ENCODE measurements at places on chromosomes 3 and 15. TPM values are rescaled to one million over a fixed set of nuclear protein-coding genes. Genes with fewer than 3 reads are reported as not detected.
A peak's percentile ranks its signal among the peaks of the same experiment; 100 is the strongest.

GRCh38 chr3:36211652-36211999 lies 168.7 kb upstream of the STAC start:
- no peak for DNase-seq
- no peak overlapping the region for H3K4me3 ChIP-seq
- no peaks in the 10 kb centered on the region for H3K4me1 ChIP-seq
- no peaks in the 10 kb centered on the region for H3K36me3 ChIP-seq

Gene PTH1R
- 8.7 TPM for polyA plus RNA-seq

DNA sequence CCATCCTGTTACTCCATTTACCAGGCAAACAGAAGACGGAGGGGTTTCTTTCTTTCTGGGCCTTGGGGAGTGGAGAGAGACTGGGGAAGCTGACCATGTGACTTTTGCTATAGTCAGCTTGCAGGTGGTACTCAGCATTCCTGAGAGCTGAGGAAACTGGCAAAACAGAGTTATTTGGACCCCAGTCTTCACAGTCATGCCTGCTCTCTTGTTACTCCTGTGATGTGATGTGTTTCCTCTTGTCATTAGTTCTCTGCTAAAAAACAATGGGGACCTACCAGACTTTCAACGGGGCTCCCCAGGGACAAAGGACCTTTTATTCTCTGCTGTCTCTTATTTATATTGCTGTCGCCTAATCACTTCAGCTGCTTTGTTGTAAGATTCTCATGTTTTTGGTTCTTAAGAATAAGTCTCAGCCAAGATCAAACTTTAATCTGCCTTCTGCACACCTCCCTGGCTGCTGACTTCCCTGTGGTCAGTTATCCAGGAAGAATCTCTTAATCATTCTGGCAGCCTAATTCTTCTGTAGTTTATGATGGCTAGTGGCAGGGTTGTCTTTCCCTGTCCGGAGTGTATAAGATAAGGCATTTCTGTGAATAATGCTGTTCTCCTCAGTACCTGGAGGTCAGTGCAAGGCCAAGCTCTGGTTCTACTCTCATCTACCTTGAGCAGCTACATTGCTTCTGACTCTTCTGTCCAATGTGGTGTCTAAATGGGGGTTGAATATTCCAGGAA lies 8.8 kb downstream of the STARD9 start:
- H3K36me3 ChIP-seq: peaks cover 2% of the 10 kb centered on the region
- peaks cover 5% of the 10 kb centered on the region for H3K4me1 ChIP-seq
- DNase-seq: no peak
- no peak overlapping the region for H3K4me3 ChIP-seq
- H3K27ac ChIP-seq: peak overlapping the region; percentile 4

DNA sequence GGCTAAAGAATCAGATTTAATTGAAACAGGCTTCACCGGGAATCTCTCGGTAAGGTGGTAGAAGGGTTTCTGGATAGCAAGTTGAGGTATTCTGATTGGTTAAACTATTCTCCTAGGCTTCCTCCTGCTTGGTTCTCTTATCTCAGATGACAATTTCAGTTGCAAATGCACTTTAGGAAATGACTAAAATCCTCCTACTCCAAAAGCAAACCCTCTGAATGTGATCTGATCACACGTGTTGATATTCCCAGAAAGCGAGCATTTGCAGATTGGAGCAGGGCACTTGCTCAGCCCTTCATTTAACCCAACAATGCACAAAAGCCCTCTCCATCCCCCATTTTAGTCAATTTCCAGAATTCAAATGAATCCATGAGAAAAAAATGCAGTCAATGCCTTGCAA lies 55.6 kb upstream of the ICE2 start:
- no peaks in the 10 kb centered on the region for H3K36me3 ChIP-seq
- no peak overlapping the region for H3K27ac ChIP-seq
- DNase-seq: no peak
- H3K4me3 ChIP-seq: no peak overlapping the region

- H3K27ac ChIP-seq: no peak overlapping the region
- no peak for DNase-seq
- no peaks in the 10 kb centered on the region for H3K36me3 ChIP-seq
These were observed 25.9 kb downstream of the WNT7A start for GRCh38 chr3:13853978-13854296.

Gene NRROS
- polyA plus RNA-seq: 2.1 TPM

- DNase-seq: no peak
- no peaks in the 10 kb centered on the region for H3K36me3 ChIP-seq
- H3K27me3 ChIP-seq: no peaks in the 10 kb centered on the region
- peak overlapping the region; percentile 98 for H3K4me3 ChIP-seq
- H3K27ac ChIP-seq: peak overlapping the region; percentile 99
These were observed 779 bp upstream of the CTNNB1 start for GRCh38 chr3:41198526-41198925.

- H3K4me3 ChIP-seq: no peak overlapping the region
- no peak for DNase-seq
- no peaks in the 10 kb centered on the region for H3K4me1 ChIP-seq
These were observed 444.5 kb downstream of the PLOD2 start for GRCh38 chr3:145716519-145716918.

DNA sequence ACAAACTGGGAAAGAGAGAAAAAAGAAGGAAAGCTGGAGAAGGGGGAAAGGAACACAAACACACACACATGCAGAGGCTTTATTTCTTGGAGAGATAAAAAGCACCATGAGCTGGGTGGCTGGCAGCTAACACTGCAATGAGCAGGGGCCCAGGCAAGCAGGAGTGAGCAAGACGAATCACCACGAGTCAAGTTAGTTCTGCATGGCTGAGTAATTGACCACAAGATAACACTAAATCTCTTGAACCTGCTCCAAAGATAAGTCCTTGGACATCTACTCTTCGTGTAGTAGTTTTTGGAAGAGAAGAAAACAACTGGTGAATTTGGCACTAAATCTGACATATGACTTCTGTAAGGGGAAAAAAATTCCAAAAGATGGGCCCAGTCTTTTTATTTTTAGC lies 100.9 kb downstream of the MYO5A start:
- no peaks in the 10 kb centered on the region for H3K27me3 ChIP-seq
- H3K4me1 ChIP-seq: no peaks in the 10 kb centered on the region
- no peaks in the 10 kb centered on the region for H3K36me3 ChIP-seq
- H3K27ac ChIP-seq: no peak overlapping the region
- no peak for DNase-seq

GRCh38 chr15:71057581-71057980 lies 57.7 kb upstream of the THSD4 start:
- no peaks in the 10 kb centered on the region for H3K36me3 ChIP-seq
- H3K4me3 ChIP-seq: no peak overlapping the region
- H3K27me3 ChIP-seq: no peaks in the 10 kb centered on the region
- DNase-seq: no peak

GRCh38 chr3:171776411-171776810 lies 33.9 kb downstream of the PLD1 start:
- no peak overlapping the region for H3K27ac ChIP-seq
- no peaks in the 10 kb centered on the region for H3K36me3 ChIP-seq
- H3K27me3 ChIP-seq: no peaks in the 10 kb centered on the region
- DNase-seq: no peak
- no peak overlapping the region for H3K4me3 ChIP-seq

GRCh38 chr3:188673646-188674186 lies 498.1 kb upstream of the TPRG1 start:
- peak overlapping the region; percentile 42 for H3K27ac ChIP-seq
- H3K27me3 ChIP-seq: no peaks in the 10 kb centered on the region
- H3K4me1 ChIP-seq: peaks cover 5% of the 10 kb centered on the region
- H3K36me3 ChIP-seq: no peaks in the 10 kb centered on the region
- DNase-seq: no peak

Gene TNNC1
- polyA plus RNA-seq: 1.8 TPM

Gene GPR62
- polyA plus RNA-seq: 0.18 TPM

- H3K4me1 ChIP-seq: peaks cover 17% of the 10 kb centered on the region
- H3K27me3 ChIP-seq: peaks cover 4% of the 10 kb centered on the region
- no peak overlapping the region for H3K27ac ChIP-seq
- no peak for DNase-seq
- no peaks in the 10 kb centered on the region for H3K36me3 ChIP-seq
These were observed 51.8 kb downstream of the CYP11A1 start for GRCh38 chr15:74315626-74316025.

All from large intestine (tissue), 12 donors.